ENCODE measurements at places on chromosomes 11 and 22.
A peak's percentile ranks its signal among the peaks of the same experiment; 100 is the strongest.

- DNase-seq: no peak
These were observed 162.9 kb upstream of the TTC12 start for GRCh38 chr11:113151521-113151920.

DNA sequence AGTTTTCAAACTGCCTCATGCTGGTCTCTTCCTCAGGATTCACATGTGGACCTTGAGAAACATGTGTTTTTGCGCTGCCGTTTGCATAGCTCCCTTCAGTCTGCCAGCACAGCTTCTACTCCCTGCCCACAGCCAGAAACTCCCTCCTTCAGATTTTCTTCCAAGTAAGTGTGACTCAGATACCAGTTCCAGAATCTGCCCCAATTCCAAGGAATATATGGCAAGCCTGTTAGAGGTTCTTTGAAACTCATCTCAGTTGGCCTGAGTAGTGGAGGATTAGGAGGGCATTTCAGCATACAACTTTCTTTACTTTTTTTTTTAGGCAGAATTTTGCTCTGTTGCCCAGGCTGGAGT is 67.1 kb downstream of the SNX19 start:
- DNase-seq: no peak

DNA sequence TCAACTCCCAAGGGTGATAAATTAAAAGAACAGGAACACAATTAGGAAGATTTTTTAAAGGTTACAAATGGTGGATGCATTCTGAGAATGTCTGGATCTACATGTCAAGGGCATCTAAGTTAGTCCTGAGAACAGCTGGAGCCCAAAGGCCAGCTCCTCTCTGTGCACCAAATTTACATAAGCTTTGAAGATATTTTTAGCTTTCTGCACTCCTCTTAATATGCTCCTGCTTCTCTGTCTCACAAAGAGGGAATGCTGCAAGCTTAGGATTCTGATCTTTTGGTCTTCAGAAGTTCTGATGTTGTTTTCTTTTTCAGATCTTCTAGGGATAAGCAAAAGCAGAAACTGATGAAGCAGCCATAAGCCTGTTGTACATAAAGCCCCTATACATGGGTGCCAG is 309.8 kb upstream of the NCAM1 start:
- no peak for DNase-seq

DNA sequence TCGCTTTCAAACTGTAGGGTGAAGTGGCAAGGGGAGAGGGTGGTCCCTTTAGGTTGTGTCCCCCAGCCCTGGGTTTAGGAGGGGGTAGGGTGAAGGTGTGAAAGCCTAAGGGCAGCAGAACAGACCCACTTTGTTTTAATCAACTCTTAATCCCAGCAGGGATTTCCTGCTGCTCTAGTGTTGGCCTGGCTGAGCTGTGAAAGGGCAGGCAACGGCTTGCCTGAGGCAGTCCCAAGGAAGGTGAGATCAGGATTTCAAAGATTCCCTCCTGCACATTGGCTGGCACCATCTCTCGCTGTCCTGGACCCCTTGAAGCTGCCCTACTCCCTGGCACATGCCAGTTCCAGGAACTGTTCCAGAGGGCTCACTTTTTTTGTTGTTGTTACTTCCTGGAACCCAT is 221.3 kb downstream of the INSC start:
- DNase-seq: no peak

- no peak for DNase-seq
These were observed 5.1 kb upstream of the WT1 start for GRCh38 chr11:32440312-32440908.

GRCh38 chr11:121244884-121245283 is 47.7 kb upstream of the SC5D start:
- no peak for DNase-seq

DNA sequence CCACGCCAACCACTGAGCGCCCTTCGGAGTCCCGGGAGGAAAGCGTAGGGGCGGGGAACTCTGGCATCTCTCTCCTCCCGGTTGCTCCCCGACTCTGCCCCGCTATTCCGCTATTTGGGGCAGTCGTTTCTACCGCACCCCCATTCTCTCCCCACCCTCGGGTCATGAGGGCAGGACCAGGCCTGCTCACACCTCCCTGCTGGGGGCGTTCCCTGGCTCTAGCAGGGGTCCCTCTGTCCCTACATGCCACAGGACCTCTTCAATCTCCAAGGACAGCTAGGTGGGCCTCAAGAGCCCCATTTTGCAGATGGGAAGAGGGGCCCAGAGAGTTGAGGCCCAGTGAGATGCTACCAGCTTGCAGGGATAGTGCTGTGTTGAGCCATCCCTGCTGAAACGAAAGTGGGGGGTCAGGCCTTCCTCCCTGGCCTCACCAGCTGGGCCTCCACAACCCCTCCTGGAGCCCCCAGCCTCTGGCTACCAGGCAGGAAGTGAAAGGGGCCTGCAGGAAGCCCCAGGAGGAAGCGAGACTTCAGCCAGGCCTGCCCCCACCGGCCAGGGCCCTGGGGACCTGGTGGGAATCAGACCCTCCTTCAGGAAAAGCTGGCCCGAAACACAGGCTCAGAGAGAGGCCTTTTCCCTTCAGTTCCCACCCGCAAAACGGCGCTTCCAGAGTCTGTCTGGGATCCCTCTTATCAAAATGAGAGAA is 5.5 kb upstream of the SHISA8 start:
- DNase-seq: no peak

- DNase-seq: no peak
These were observed 14.4 kb upstream of the TBC1D10A start for GRCh38 chr22:30340911-30341685.

DNA sequence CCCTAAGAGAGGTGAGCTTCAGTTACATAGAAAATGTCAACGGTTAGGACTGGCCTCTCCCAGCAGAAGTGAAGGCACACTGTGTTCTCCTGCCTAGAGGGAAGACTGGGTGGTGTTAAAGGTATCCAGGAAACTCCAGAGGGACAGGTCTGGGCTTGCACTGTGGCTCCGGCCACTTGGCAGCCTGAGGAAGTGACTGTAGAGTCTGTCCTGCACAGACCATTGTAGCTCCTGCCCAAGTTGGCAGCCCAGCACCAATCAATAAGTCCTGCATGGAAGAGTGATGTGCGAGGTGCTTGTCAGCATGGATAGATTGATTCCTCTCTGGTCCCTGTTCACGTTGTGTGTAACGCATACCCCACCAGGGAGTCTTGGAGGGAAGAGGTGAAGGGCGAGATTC is 284.8 kb downstream of the TENM4 start:
- DNase-seq: no peak

GRCh38 chr22:31790240-31790639 is 36.4 kb downstream of the DEPDC5 start:
- no peak for DNase-seq

DNA sequence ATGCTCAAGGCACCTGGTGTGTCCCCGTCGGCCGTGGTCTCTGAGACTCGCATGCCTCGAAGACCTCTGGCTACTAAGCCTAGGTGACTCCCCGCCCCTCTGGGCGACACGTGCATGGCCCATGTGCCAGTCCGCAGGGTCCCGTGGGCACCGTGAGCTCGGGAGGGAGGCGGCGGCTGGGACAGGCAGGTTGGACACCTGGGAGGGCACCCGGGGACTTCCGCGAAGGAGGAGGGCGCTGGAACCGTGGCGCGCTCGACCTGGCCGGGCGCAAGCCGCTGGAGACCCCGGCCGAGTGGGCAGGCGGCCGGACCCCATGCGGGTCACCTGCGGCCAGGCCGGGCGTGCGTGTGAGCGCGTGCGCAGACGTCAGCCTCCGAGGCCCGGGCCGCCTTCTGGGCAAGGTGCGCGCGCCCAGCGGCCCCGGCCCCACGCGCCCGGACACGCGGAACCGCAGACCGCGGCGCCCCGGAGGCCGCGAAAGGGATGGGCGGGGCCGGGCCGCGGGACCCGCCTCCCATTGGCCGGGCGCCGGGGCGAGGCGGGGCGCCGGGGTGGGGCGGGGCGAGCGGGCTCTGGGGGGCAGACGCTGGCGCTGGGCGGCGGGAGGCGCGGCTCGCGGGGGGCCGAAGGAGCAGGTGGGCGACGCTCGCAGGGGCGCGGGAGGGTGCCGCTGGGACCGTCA is 579 bp upstream of the RASD2 start:
- DNase-seq: peak; percentile 58

GRCh38 chr11:20688761-20689160 is 19.4 kb downstream of the NELL1 start:
- DNase-seq: no peak

- no peak for DNase-seq
These were observed 14.4 kb downstream of the PRSS23 start for GRCh38 chr11:86814775-86815174.

- DNase-seq: no peak
These were observed 18.6 kb downstream of the USP47 start for GRCh38 chr11:11860103-11860979.

GRCh38 chr11:86610559-86611341 is 61.7 kb downstream of the ME3 start:
- no peak for DNase-seq
